ENCODE measurements at places on chromosomes 5 and 9.

DNA sequence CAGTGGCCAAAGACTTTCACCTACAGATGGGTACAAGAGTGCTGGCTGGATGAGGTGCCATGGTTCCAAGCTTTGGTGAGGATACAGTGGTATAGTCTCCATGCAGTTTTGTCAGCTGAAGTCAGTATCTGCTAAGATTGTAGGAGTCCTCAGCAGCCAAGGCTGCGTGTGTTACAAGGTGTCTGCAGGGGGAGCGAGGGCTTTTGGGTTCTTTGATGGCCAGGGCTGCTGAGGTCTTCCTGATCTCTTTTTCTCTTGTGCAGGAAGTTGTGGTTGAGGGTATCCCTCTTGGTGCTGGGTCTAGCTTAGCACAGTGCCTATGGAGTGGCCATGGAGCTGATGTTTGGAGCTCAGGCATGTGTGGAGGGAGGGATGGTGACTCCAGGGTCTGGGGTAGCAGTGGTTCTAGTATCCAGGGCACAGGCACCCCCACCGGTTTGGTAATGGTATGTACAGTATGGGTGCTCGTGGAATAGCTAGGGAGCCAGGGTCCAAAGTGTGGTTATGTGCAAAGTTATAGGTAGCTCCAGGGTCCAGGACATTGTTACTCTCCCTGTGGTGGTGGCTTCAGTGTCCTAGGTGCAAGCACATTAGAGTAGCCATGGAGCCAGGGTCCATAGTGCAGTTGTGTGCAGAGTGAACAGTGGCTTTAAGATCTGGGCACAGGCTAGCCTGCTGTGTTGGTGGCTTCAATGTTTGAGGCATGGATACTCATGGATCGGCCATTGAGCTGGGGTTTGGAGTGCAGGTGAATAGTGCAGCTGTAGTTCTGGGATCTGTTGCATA is 36.7 kb downstream of the CNTLN start:
- DNase-seq, result no peak

DNA sequence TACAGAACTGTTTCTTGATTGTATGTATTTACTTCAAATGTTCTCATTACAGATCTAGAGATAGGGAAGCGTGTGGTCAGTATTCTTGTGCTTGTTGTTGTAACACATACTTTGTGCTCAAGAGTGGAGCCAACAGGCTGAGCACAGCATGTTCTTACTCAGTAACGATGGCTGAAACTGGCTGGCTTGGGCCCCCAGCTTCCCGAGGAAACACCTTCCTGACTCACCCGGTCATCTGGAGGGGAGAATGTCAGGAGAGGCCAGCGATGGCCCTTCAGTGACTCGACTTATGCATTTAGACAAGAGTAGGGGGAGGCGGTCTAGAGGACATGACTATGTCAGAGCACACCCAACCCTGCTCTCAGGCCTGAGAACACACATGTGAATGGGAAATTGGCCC is 25.6 kb downstream of the ZNF474 start:
- DNase-seq, result peak; percentile 86

- peak; percentile 2 for DNase-seq
These were observed 8.1 kb downstream of the CCDC180 start for GRCh38 chr9:97315550-97315949.

DNA sequence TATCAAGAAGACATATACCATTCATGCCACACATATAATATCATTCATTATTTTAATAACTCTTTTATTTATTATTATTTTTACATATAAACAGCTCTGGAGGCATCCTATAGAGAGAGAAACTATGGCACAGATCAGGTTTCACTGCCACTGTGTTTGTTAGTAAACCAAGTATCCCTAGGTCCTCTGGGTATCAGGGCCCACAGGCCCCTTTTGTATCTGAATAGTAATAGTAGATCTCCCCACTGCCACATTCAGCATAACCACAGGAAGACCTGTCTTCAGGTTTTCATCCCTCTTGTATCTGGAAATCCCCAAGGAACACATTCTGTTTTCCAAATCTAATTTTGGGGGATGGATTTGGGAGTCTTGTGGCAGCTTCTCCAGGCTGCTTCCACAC is 94.0 kb downstream of the SPATA31D1 start:
- no peak for DNase-seq

GRCh38 chr5:160556846-160557245 is 135.2 kb downstream of the PTTG1 start:
- peak; percentile 79 for DNase-seq

DNA sequence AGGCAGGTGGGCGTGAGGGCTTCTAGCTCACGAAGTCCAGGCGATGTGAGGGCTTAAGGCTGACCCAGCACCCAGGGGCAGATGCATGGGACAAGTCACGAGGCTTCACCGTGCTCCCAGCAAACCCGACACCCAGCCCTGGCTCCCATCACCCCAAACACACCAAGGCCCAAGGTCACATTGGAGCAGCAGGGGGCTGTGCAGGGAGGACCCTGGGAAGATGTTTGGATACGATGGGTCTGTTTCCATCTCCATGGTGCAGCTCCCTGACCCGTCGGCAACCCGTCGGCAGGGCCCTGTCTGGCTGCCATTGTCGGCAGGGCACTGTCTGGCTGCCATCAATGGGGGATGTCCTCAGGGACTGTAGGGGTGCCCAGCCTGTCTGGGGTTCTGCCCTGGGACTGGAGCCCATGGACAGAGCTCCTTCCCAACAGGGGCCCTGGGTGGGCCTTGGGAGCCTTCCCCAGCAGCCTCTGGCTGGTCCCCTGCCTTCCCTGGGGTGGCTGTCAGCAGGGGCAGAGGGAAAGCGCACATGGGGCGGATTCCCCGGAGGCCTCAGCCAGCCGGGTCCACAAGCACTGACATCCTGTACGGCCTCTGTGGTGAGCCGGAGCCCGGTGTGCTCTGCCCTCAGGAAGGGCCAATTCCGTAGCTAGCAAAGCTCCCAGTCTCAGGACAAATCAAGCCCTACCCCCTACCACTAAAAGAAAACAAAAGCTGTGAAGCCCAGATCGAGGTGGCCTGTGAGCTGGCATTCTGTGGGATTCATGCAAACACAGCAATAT is 47.1 kb downstream of the NACC2 start:
- DNase-seq, result no peak
